Activated gamma-delta T cell treated with Interleukin-2 at 50 U/mL for 16 hours (primary cell): ENCODE measurements at places on chromosomes 3 and 15.

- DNase-seq: no peak
These were observed 8.6 kb downstream of the CEP152 start for GRCh38 chr15:48802257-48802656.

GRCh38 chr3:123476967-123477750 is 28.3 kb upstream of the ADCY5 start:
- DNase-seq: no peak

DNA sequence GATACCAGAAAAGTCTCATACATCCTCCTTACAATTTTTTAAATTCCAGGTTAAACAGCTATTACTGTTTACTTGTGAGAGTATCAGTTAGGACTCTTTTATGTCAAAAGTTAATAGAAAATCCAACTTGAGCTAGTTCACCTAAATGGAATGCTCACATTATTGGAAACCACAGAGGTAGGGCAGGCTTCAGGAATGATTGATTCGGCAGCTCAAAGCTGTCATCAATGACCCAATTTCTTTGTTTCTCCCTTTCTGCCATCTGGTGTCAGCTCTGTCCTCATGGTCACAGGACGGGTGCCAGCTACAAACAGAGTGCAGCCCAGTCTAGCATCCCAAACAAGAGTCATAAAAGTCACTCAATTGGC is 32.2 kb downstream of the CFAP20DC start:
- no peak for DNase-seq

- DNase-seq: no peak
These were observed 40.0 kb upstream of the SAMMSON start for GRCh38 chr3:69959581-69959980.

DNA sequence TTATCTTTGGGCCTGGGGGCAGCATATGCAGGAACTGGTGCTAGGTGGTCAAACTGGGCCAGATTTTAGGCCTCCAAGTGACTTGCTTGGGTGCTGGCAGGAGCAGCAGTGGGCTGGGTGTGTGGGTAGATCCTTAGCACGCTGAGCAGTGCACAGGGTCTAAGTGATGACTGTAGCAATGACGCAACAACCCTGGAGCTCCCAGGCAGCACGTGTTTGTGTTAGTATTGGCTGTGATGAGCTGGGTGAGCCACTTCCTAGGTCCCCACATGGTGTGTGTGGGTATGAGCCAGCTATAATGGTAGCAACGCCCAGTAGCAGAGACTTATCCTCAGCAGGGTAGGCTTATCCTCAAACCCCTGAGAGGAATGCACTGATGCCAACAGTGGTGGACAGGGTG is 570.6 kb upstream of the ROBO1 start:
- DNase-seq: no peak

- DNase-seq: no peak
These were observed 4.5 kb upstream of the LSAMP start for GRCh38 chr3:116449546-116450350.

DNA sequence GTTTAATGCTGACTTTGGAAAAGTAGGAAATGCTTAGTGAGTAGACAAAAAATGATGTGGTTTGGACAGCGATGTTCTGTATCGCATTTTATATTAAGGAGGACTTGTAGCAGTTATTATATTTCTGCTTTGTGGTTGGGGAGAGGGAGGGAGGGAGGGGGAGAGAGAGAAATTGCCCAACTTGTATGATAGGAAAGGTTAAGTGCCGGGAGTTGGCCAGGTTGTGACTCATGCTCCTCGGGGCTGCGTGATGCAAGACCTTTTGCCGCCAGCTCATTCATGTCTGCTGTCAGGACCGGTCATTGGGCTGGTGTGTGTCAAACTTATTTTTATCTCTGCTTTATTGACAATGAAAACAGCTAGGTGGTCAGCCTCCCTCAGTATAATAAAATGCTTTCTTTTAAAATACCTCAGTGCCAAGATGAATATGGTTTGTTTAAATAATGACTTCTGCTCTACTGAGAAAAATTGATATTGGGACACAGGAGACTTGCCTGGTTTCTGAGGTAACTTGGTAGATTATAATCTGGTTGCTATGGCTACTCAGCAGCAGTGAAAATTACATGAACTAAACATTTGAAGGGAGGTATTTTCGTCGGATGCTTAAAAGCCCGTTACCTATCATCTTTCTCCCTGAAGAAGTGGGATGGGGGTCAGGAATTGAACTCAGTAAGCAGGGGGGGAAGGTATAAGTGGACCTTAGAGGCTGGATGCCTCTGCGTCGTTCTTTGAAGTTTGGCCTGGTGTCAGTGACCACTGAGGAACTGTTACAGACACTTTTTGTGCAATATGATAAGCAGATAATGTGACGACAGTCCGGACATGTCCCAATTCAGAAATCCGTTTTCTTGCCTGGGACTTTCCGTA is 90.7 kb downstream of the FNDC3B start:
- DNase-seq: peak; percentile 22

GRCh38 chr3:23115171-23115877 is 87.8 kb upstream of the UBE2E2 start:
- no peak for DNase-seq

DNA sequence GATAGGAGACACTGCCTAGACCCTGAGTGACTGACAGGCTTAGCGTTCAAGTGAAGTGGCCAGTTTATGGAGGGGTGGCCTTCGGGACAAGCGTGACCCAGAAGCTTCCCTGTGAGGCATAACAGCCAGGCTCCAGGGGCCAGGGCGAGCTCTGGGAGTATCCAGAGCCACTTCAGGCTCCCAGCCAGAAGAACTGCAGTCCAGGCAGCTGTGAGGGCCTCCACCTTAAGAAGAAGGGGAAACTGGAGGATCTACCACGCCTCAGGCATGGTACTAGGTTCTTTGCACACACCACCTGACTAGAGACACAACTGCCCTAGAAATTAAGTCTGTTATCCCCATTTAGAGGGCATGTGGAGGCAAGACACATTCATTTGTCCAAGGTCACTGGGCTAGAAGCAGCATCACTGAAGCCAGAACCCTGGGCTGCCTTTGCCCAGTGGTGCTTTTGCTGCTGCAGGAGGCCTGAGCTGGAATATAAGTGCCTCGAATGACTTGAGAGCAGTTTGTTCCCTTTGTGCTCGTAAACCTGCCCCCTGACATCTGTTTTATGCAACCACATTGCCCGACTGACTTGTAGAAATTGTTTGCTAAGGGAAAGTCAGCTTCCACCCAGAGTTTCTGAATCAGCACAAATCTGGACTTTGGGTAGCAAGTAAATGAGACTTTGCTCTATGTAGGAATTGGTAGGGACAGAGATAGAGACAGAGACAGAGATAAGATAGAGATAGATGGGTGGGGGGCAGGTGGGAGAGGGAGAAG is 23.3 kb downstream of the RASGRF1 start:
- no peak for DNase-seq

- no peak for DNase-seq
These were observed 36.7 kb upstream of the SLC6A11 start for GRCh38 chr3:10779293-10779805.

- peak; percentile 86 for DNase-seq
These were observed 147.0 kb upstream of the SLCO3A1 start for GRCh38 chr15:91706322-91707032.

DNA sequence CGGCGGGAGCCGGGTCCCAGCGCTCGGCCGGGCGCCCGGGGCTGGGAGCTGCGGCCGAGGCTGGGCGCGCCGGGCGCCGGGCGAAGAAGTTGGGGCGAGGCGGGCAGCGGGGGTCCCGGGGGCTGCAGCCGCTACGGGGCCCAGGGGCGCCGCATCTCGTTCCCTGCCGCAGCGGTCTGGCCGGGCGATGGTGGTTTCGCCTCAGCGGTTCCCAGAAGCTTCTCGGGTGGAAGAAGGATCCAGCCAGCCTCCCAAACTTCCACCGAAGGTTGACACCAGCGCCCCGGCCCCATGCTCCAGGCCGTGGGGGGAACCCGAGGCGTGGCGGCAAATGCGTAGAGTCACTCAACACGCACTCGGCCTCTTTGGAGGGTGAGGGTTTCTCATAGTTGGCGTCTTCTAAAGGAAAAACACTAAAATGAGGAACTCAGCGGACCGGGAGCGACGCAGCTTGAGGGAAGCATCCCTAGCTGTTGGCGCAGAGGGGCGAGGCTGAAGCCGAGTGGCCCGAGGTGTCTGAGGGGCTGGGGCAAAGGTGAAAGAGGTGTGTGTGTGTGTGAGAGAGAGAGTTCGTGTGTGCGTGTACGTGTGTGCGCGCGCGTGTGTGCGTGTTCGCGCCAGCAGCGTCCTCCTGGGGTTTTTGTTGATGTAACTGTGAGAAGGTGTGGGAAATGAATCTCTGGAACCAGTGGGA is 940 bp downstream of the BOC start:
- no peak for DNase-seq

GRCh38 chr15:93656041-93656440 is 567.0 kb upstream of the RGMA start:
- DNase-seq: no peak

GRCh38 chr3:42205800-42206514 is 60.0 kb downstream of the CCK start:
- no peak for DNase-seq

DNA sequence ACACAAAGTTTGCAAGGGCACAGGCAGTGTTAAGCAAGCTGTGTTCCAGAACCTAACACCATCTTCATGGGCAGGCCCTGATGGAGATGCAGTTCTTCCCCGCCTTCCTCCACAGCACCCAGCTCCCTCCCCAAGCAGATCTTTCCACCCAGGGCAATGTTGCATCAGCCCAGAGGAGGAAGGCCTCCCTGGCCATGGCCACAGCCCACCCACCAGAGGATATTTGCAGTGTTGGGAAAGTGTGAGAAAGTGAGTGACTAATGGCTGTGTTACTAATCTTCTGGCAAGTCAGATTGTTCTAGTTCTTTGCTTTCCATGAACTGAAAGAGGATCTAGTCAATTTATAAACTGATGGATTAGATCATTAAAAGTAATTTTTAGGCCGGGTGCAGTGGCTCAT is 42.0 kb upstream of the ATP10A start:
- no peak for DNase-seq

GRCh38 chr3:61452535-61453090 is 108.8 kb upstream of the PTPRG start:
- no peak for DNase-seq

DNA sequence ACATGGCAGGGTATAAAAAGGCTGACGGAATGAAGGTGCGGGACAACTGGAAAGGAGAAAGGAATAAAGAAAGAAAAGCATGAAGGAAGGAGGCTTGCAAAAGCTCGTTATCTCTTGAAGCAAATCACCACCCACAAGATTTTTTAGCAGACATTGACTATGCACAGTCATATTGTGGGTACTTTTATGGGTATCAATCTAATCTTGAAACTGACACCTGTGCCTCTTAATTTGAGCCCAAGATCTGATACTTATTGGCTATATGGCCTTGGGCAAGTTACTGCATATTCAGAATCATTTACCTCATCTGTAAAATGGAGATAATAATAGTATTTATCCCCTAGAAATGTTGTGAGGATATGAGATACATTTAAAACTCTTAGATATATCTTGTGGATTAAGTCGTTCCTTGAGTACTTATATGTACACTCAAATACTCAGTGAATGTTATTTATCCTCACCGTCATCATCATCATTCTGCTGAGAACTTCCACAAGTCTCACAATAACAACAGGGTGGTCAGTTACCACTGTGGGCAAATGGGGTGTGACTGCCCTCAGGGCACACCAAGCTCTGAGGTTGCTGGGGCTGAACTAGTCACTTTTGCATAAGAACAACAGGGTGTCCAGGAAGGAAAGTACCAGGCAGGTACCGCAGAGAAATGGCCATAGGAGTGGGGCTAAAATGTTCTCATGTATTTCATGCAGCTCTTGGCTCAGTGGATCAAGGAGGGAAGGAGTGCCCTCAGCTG is 266.1 kb downstream of the SLC9A9 start:
- DNase-seq: no peak

DNA sequence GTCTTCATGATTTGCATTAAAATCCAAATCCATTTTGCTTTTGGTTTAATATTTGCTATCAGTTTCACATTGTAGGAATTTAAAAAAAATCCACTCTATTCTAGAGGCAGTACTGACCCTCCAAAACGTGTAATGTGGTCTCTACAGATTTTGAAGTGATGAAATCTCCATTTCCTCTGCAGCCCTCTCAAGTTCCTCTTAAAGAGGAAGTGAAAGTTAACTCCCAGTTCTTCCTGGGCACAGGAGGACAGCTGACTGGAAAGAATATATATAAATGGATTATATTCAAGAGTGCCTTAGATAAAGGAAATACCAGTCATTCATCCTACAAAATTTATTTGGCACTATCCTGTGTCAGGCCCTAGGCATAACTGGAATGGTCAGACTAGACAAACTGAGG is 83.5 kb upstream of the PLCL2 start:
- no peak for DNase-seq

GRCh38 chr3:121870717-121871116 is 23.5 kb upstream of the SLC15A2 start:
- DNase-seq: no peak

GRCh38 chr15:66573719-66574595 is 8.2 kb upstream of the LCTL start:
- DNase-seq: no peak

- no peak for DNase-seq
These were observed 325.1 kb upstream of the CBLB start for GRCh38 chr3:106193876-106194275.

DNA sequence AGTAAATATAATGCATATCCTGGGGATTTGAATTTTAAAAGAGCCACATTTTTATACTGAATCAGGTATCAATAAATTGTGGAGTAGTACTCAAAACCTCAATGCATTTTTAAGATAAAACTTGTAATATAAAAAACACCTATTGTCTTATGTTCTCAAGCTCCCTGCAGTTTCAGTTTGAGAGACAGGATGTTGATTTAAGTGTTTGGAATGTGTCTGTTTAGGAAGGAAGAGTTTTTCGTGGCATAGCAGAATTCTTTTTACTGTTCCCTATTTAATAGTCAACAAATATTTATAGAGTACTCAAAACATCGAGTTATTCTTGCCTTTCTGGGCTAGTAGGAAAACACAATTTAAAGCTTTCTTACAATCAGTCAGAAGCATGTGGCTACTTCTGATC is 146.1 kb upstream of the BCHE start:
- DNase-seq: no peak

DNA sequence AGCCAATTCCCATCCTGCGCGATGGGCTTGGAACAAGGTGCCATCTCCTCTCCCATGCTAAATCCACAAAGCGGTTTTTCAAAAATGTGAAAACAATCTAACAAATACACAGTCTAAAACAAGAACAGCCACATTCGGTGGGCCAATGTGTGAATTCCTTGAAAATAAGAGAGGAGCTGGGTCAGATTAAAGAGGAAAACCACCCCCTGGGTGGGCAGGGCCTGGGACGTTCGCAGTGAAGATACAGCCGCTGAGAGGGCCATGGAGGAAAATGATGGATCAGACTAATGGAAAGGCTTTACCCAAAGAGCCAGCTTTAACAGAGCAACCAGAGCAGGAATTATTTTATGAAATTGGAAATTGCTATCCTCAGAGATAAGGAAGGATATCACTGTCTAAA is 27.4 kb downstream of the PRR20G start:
- no peak for DNase-seq

GRCh38 chr3:185042312-185043050 is 110.4 kb downstream of the C3orf70 start:
- DNase-seq: no peak

- DNase-seq: no peak
These were observed 195.1 kb downstream of the UBE3A start for GRCh38 chr15:25243800-25244097.
